ENCODE measurements at places on chromosomes 16 and 17. TPM values are rescaled to one million over a fixed set of nuclear protein-coding genes. Genes with fewer than 3 reads are reported as not detected.

Gene GH1
- total RNA-seq, result not detected

Gene RNU2-1
- total RNA-seq, result 4,208 TPM

DNA sequence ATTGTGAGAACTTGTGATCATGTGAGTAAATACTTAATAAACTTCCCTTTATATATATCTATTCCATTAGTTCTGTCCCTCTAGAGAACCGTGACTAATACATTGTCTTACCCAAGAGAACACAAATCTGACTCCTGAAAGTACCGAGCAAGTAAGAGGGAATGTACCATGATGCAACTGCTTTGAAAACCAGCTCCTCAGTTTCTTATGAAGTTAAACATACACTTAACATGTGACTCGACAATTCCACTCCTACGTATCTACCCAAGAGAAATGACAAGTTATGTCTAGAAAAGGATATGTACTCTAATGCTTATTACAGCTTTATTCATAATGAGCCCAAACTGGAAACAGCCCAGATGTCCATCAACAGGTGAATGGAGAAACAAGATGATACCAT is 8.8 kb upstream of the GJD3 start:
- H3K36me3 ChIP-seq, result no peaks in the 10 kb centered on the region
- H3K27ac ChIP-seq, result no peak overlapping the region
- H3K27me3 ChIP-seq, result no peaks in the 10 kb centered on the region
- no peaks in the 10 kb centered on the region for H3K4me1 ChIP-seq

- no peaks in the 10 kb centered on the region for H3K36me3 ChIP-seq
- H3K27me3 ChIP-seq, result no peaks in the 10 kb centered on the region
- no peak for DNase-seq
- peaks cover 22% of the 10 kb centered on the region for H3K4me1 ChIP-seq
These were observed 334.3 kb upstream of the TBX2 start for GRCh38 chr17:61065263-61065773.

DNA sequence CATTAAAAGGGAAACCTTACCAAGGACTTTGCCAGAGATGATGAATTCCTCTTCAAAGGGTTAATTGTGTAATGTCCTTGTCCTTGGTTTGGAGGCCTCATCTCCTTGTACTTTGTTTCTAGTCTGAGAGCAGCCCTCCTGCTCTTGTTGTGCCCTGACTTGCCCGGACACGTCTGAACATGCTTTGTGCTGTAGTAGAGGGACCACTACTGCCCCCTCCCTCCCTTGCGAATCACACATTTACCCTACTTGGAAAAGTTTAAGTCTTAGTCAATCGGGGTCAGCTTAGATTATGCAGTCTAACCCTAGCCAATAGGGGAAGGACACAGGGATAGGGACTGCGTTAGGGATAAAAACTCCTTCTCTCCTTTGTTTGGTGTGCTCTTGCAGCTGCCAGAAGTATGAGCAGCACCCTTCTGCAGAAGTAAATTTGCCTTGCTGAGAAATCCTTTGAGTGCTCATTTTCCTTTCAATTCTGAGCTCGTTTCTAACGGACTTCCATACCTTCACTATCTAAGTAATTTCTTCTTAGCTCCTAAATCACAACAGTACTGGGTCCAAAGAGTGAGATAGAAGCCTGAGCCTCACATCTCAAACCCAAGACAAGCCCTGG is 26.4 kb upstream of the CLEC3A start:
- no peaks in the 10 kb centered on the region for H3K36me3 ChIP-seq
- no peak overlapping the region for H3K27ac ChIP-seq
- H3K4me3 ChIP-seq, result no peak overlapping the region
- no peaks in the 10 kb centered on the region for H3K4me1 ChIP-seq

GRCh38 chr17:12952012-12952411 is 65.8 kb downstream of the ELAC2 start:
- no peaks in the 10 kb centered on the region for H3K4me1 ChIP-seq
- no peak overlapping the region for H3K4me3 ChIP-seq
- no peak overlapping the region for H3K27ac ChIP-seq
- DNase-seq, result no peak
- no peaks in the 10 kb centered on the region for H3K36me3 ChIP-seq

Measured in Caco-2 (cell line).